ENCODE measurements at places on chromosomes 2 and 18.

- DNase-seq: no peak
These were observed 150.2 kb upstream of the POU3F3 start for GRCh38 chr2:104703669-104704068.

GRCh38 chr2:200226451-200227426 lies 79.8 kb upstream of the SPATS2L start:
- DNase-seq: no peak

- DNase-seq: no peak
These were observed 93.5 kb upstream of the OTOS start for GRCh38 chr2:240233885-240234502.

DNA sequence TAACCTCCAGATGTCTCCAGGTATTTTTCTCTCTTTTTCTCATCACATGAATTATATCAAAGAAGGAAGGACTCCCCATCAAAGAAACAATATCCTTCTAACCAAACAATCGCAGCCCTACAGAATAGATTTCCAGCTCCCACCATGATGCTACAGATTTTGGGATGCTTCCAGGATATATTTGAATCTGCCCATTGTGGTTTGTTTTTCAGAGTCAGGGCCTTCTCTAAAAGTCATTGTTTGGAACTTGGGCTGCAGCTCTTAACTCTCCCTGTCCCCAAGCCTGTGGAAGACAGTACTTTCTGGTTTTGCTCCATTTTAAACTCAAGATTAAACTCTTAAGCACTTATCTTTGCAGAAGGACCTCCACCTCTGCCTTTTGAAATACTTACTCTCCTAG lies 223.2 kb downstream of the PMAIP1 start:
- DNase-seq: no peak

DNA sequence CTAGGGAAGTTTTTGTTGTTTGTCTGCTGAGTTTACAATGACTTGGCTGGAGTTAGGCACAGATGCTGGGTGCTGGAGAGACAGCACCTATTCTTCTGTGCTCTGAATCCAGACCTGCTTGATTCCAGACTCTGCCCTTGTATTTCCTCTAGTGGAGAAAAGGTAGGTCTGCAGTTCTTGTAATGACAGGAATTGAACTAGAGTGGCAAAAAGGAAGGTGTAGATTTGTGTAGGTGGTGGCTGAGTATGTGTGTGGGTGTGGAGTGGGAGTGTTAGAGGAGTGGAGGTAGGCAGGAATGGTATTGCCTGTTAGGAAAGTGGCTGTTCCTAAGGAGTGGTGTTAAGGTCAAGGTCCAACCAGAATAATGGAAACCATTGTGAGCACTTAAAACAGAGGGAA lies 71.9 kb upstream of the LYPD6 start:
- DNase-seq: no peak

DNA sequence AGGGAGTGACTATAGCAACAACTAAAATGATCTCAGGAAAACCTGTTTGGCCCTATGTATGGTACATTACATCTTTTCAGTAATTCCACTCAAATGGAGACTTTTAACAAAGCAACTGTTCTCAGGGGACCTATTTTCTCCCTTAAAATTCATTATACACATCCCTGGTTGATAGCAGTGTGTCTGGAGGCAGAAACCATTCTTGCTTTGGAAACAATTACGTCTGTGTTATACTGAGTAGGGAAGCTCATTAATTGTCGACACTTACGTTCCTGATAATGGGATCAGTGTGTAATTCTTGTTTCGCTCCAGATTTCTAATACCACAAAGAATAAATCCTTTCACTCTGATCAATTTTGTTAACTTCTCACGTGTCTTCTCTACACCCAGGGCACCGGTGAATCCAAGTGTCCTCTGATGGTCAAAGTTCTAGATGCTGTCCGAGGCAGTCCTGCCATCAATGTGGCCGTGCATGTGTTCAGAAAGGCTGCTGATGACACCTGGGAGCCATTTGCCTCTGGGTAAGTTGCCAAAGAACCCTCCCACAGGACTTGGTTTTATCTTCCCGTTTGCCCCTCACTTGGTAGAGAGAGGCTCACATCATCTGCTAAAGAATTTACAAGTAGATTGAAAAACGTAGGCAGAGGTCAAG lies 955 bp downstream of the TTR start:
- no peak for DNase-seq

DNA sequence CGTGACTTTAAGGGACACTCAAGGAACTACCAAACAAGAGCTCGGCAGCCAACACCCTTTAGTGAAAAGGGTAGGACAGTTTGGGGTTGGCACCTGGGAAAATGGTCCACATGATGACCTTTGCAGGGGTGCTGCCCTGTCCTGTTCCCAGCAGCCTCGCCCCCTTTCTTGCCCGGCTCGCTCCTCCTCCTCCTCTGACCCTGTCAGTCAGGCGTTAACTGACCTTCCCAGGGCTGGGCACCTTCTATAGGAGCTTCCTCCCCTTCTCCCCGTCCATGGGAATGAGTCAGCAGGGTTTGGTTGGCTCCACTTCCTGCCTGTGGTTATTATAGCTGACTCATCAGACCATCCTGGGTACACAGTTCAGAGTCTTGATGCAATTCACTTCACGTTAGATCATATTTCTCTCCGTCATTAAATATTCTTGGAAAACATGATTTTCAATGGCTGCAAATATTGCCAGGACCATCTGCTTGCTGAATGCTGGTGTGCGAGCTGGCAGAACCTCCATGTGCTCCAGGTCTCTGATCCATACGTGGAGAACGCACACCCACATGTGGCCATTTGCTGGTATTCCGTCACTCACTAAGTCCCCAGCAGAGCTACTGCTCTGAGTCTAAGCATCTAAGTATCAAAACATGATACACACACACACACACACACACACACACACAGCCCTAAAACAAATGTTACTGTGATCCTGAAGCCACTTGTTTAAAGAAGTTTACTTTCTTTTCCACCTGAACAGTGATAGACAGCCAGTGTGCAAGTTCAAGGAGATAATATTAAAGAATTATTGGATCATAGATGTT lies 185.0 kb downstream of the ANAPC1 start:
- peak; percentile 94 for DNase-seq

DNA sequence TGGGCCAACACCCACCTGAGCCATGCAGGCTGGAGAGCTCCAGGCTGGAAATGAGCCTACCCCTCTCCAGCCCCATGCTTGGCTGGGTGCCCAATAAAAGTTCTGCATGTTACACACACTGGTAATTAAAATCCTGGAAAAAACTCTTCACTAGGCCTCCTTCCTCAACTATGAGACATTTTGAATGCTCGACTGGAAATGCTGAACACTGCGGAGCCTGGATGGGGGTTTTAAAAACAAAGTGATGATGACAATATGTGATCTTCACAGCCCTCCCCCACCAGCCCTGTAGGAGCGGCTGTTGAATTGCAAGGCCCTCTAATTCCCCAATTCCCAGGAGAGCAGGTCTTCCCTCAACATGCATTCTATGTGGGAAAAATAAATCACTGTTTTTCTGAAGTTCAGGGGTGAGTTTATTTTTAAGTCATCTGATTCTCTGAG lies 179.2 kb downstream of the TTC32 start:
- DNase-seq: no peak

DNA sequence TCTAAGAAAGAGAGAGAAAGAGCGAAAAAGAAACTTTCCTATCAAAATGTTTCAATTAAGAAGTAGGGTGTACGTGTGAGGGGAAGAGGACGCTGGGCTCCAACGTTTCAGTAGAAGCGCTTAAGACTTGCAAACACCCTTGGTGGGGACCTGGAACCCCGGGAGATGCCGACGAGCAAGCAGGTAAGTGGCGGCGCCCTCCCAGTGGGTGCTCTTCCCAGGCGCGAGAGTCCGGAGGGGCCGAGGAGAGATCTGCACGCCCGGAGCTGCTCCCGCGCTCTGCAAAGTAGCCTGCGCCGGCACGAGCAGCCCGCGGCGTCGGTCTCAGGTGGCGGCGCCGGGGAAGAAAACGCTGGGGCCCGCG lies 678 bp upstream of the OTX1 start:
- DNase-seq: no peak

DNA sequence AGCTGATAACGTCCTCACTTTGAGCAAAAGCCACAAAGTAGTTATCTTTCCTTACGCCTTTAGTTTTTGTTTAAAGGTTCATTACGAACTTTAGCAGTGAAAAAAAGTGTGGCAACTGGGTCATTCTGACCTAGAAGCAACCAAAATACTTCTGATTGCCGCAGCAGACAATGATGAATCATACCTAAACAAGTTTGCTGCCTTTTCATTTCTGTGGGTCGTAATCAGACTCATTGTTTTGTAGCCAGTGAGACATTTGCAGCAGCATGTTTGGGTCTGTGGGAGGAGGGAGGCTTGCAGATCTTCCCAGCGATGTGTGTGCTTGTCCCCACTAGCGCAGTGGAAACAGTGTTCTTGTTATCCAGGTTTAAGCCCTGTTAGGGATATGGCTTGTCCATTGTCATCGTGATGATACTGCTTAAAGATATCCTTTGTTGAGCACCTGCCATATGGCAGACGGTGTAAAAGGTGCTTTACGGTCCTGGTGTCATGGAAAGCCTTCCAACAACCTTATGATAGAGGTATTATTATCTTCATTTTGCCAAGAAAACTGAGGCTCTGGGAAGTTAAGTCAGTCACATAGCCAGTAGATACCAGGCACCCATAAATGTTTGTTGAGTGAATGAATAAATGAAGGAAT lies 1.3 kb upstream of the GREB1 start:
- DNase-seq: no peak

DNA sequence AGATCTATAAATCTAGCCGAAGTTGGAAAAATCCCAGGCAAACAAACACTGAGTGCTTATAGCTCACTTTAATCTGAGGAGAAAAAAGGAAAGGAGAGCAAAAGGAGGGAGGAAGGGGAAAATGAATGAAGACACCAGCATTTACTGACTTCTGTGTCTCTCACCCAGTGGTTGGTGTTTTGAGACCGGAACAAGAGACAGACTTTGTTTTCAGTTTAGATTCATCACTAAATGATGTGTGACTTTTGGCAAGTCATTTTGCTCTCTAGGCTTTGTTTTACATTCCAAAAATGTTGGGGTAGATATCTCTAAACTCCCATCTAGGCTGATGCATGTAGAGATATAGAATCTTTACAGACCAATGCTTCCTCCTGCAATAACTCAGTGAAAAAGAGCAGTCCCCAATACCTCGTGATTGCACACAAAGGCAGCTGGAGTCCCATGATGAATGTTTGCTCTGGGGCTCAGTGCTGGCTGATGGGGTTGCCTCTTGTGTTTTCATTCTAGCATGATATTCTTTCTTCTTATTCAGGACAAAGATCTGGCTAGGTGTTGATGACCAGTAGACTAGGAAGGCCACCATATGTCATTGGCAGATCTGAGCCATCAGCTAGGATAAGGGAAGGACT lies 51.4 kb downstream of the TRIB2 start:
- DNase-seq: no peak

GRCh38 chr2:116716038-116716437 lies 1098.5 kb upstream of the DDX18 start:
- no peak for DNase-seq

GRCh38 chr2:238187618-238188548 lies 15.6 kb downstream of the ILKAP start:
- DNase-seq: peak; percentile 9

GRCh38 chr2:187775651-187776050 lies 221.4 kb upstream of the TFPI start:
- DNase-seq: no peak

DNA sequence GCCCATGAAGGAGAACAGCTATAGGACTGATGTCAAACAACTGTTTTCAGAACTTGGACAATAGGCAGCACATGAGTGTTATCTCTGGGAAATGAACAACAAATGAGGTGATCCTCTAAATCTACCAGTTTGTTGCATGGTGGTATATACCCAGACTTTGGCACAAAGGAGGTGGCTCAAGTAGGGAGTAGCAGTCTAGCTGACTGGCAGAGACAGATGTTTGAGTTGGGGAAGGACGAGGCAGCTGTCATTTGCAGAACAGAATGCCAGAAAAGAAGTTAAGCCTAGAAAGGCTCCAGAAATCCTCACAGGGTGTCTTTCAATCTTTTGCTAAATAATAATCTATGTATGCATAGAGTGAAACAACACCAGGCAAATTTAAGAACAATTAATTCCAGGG lies 47.4 kb downstream of the RPE start:
- DNase-seq: no peak
